Activated CD4-positive, alpha-beta T cell treated with anti-CD3 and anti-CD28 coated beads, Interleukin-2, Interleukin-6, amounts not matched to agents 100 ng/mL and 50 ng/mL, durations not matched to agents 16 hours and 8 hours (primary cell): ENCODE measurements at places on chromosomes 3 and 15.

- no peak for DNase-seq
Measured at GRCh38 chr3:60323651-60324050, 927.6 kb downstream of the FHIT start.

GRCh38 chr15:60009124-60009960 lies 5.2 kb downstream of the FOXB1 start:
- DNase-seq, result no peak

- DNase-seq, result no peak
Measured at GRCh38 chr3:54900838-54901591, 26.8 kb downstream of the LRTM1 start.

DNA sequence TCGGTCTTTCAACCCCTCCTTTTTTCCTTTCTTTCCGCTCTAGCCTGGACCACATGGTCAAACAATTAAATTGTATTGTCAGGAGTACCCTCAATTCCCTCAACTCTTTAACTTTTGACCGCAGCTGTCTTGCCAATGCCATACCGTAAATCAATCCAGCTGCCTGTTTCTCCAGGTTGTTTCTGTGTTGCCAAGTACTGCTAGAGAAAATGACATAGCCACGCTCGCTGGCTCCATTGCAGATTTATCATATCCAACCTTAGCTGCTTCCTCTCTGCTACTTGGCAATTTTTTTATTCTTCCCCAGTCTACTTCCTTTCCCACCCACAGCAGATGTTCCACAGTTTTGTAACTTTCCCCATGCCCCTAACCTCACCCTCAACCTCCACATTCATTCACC lies 60.0 kb downstream of the ZNF385D start:
- DNase-seq, result no peak

DNA sequence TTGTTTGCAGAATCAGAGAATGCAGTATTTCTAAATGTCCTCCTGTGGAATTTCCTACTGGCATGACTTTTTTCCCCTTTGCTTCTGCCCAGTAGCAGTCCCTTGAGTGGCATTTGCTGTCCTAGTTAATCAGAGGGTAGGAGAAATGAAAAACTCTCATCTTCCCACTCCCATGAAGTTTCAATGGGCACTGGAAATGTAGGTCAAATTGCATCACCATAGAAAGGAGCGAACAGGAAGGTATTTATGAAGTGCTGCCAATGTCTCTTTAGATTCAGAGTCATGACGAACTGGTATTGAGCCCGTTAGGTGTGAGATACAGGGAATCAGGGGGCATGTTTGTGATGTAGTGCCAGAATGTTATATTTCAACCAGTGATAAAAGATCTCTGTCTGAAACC lies 23.2 kb downstream of the ATXN7 start:
- no peak for DNase-seq

- no peak for DNase-seq
Measured at GRCh38 chr3:9815986-9816385, 5.9 kb downstream of the TTLL3 start.

GRCh38 chr15:98292442-98293240 lies 332.1 kb downstream of the ARRDC4 start:
- DNase-seq, result peak; percentile 69

- DNase-seq, result no peak
Measured at GRCh38 chr3:74897006-74897405, 282.5 kb upstream of the CNTN3 start.
